ENCODE measurements at places on chromosomes 6 and 20.

DNA sequence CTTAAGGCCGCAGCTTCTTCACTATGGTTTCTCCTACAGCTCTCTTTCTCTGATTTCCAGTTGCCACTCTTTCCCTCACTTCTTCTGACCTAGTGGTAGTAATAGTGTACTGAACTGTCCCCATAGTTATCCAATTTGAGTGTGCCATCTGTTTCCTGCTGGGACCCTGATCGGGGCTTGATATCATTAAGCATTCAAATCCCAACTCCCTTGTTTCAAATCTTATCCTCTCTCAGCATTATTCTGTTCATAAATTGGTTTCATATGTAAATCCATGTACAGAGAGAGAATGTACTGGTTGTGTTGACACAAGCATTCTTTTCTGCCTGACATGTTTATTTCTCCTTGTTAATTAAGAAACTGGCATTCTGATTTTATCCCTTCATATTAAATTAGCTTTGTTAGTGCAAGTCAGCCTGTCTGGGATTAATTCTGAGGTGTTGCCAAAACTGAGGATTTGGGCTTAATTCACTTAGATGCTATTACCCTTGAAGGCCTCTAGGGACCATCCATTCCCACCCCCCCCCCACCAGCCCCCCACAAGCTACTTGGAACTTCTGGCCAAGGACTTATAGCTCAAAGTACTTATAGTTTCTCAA lies 84.6 kb upstream of the PROKR2 start:
- no peak for DNase-seq

- DNase-seq = no peak
These were observed 34.8 kb upstream of the AFDN start for GRCh38 chr6:167791780-167792478.

- no peak for DNase-seq
These were observed 423.5 kb downstream of the GJA1 start for GRCh38 chr6:121858986-121859385.

DNA sequence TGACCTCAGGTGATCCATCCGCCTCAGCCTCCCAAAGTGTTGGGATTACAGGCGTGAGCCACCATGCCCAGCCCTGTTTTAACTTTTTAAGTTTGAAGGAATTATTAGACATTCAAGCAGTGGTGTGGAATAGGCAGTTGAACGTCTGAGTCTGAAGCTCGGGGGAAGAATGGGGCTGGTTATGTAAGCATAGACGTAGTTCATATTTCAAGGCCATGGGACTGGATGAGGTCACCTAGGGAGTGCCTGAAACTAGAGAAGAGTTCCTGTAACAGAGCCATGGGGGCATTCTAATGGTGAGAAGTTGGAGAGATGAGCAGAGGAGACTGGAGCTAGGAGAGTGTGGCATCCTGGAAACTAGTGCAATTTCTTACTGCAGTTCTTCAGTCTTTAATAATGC lies 6.4 kb downstream of the CDKAL1 start:
- DNase-seq = no peak

DNA sequence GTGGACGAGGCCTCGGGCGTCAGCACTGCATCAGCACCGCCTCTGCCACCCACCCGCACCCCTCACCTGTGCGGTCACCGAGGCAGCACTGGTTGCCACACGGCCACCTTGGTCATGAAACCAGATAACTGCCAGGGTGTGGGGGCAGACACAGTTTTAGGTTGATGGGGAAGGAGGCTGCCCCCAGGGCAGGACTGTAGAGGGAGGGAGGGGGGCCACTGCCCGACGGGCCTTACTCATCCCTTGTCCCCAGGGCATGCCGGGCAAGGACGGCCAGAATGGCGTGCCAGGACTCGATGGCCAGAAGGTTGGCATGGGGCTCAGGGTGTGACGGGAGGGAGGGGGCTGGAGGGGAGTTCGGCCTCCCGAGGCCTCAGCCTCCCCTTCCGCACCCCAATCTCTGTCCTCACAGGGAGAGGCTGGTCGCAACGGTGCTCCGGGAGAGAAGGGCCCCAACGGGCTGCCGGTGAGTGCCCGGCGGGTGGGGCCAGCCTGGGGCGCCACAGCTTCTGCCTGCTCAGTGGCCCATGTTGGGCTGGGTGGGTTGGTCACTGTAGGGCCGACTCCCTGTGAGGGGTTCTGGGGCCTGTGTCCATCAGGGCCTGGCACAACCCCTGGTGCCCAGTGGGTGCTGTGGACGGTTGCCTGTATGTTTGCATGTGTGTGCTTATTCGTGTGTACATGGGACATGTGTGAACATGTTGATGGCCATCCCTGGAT lies 11.8 kb downstream of the COL9A3 start:
- DNase-seq = no peak

- DNase-seq = no peak
These were observed 435 bp downstream of the CENPB start for GRCh38 chr20:3786126-3786484.

DNA sequence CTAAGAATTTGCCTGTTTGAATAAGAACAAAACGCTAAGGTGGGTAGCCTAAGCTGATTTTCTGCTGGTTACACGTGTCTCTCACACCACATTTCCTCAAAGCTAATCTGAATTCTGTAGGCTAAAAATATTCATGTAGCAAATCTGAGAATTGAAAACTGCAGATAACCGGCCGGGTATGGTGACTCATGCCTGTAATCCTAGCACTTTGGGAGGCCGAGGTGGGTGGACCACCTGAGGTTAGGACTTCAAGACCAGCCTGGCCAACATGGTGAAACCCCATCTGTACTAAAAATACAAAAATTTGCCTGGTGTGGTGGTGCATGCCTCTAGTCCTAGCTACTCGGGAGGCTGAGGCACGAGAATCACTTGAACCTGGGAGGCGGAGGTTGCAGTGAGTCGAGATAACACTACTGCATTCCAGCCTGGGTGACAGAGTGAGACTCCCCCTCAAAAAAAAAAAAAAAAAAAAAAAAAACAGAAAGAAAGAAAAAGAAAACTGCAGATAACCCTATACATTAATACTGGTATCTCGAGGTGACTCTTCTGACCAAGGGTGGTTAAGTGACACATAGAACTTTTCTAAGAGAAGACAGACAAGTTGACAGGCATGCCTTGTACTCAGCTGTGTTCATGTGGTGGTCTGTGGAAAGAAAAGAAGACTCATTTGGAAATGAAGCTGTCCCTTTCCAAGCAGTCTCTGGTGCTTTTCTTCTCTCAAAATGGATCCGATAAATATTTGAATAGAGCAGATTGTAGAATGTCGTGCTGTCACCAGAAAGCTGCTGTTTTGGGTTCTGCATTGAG lies 24.7 kb upstream of the ASXL1 start:
- DNase-seq = no peak

DNA sequence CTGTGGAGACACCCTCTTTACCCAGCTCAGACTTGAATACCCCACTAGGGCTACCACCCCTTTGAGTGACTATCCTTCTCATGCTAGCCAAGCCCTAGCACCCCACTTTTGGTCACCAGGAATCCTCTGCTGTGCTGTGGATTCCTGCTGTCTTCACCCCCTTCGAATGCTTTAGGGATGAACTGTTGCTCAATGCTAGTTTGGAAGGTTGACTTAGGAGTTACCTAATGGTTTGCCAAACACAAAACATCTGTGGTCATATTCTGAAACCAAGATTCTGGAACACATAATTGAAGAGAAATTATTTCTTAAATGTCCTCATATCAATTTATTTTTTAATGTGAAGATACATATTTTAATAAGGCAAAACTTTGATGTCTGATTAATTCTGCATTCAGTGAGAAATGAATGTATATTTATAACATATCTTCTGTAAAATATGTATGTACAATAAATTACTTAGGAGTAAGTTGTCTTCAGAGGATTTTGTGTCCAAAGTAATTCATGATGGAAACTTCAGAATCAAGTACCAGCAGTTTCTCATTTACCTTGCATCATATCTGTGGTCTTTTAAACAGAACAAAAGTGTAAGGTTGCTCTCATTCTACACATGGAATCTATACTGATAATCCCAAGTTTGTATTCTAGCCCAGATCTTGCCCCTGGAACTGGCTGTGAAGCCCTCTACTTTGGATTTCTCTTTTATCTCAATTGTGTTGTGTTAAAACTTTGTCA lies 46.9 kb downstream of the TMEM200A start:
- DNase-seq = no peak

GRCh38 chr6:37793067-37793466 lies 26.5 kb upstream of the ZFAND3 start:
- no peak for DNase-seq

All from activated CD4-positive, alpha-beta T cell treated with anti-CD3 and anti-CD28 coated beads for 24 hours (primary cell).